ENCODE measurements at places on chromosomes 12 and 14. TPM values are rescaled to one million over a fixed set of nuclear protein-coding genes. Genes with fewer than 3 reads are reported as not detected.

DNA sequence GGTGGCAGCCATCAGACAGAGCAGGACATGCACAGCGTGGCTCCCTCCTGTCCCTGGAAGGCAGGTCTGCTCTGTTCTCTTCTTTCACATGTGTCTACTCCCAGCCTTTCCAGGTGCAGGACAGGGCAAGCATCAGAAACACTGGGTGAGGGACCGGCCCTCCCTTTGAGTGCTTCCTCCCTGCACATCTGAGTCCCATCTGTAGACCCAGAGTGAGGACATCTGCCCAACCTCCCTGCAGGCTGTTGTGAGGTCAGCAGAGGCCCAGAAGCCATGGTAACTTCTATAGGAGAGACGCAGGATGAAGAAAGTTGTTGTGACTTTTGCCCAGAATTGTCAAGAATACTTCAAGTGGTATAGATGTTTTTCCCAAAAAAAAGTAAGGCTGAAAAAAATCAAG, 282.7 kb downstream of the CACNA1C start:
- peak overlapping the region; percentile 88 for H3K27ac ChIP-seq
- peaks cover 62% of the 10 kb centered on the region for H3K4me1 ChIP-seq

- peaks cover 82% of the 10 kb centered on the region for H3K36me3 ChIP-seq
These were observed 35.6 kb downstream of the A2M start for GRCh38 chr12:9079883-9080675.

DNA sequence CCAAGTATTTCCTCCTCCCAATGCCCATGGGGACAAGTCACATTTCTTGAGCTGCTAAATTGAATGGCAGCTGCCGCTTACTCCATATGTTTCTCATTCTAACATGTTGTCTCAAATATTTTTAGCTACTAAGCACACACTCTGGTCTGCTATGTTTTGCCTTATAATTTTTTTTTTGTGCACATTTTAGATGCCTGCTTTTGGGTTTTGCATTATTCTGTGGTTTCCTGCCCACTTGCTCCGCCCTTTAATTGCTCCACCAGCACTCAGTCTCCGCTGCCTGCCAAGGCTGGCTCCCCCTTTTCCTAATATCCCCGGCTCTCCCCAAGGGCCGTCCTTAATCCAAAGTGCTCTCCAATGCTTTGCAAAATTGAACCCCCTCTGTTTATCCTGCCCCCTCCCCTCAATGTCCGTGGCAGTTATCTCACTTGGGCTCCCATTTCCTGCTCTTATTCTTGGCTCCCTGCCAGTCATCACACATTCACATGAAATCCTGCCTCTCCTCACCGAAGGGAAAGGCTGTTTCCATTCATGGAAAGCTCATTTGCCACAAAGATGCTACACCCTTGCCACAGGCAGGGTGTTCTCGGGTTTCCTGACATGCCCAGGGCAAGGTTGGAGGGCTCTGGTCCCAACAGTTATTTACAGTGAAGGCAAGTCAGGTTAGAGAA, 79.4 kb downstream of the C12orf75 start:
- H3K27ac ChIP-seq = no peak overlapping the region
- no peak overlapping the region for H3K4me3 ChIP-seq

DNA sequence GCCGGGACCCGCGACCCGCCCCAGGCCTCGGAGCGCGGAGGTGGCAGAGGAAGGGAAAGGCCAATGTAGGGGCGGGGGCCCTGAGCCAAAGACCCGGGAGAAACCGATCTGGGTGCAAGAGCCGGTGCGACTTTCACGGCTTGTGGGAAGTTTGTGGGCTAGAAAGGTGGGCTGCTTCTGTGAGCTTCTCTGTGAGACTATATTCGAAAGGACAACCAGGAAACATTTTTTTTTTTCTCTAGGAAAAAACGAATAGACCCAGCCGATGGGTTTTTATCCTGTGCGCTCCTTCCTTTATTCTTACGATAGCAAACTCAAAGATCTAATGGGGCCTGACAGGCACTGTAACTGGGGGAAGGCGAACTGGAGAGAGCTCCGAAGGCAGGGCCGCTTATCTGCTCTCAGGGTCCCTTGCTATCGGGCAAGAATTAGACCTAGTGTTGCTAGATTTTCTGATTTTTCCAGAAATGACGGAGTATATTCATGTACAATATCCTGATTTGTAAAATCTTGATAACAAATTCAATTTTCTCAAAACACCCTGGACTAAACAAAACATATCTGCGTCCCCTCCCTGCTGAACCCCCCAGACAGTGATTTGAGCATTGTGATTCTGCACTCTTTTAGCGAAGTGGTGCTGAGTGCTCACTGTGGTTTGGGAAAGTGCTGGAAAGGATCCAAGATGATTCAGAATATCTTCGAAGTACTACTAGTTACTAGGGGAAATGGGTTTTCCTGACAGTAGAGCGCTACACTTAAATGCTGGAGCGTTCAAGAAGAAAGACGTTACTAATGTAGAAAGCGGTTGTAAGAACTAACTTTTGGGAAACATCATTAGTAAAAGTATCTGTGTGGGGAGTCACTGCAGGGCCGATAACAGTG, 563 bp upstream of the STXBP6 start:
- H3K4me3 ChIP-seq = peak overlapping the region; percentile 87
- peak overlapping the region; percentile 83 for H3K27ac ChIP-seq
- peaks cover 45% of the 10 kb centered on the region for H3K4me1 ChIP-seq
- DNase-seq = no peak
- H3K36me3 ChIP-seq = no peaks in the 10 kb centered on the region

DNA sequence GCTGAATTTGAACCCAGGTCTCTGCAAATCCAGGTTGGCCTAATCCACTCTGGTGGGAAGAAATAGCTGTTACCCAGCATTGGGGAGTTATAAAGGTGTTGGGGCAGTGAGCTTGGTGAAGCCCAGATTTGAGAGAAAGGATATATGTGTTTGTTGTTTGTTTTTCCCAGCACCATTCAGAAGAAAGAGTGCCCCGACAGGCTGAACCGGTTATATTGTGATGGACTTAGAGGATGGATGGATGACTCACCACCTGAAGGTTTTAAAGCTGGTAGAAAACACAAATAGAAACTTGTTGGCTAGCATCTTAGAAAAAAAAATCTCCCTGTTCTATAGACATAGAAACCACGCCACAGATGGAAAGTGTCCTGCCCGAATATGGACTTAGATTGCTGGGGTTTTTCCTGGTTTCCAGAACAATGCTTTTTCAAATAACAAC, 404.6 kb downstream of the MED13L start:
- no peak overlapping the region for H3K27ac ChIP-seq
- H3K36me3 ChIP-seq = no peaks in the 10 kb centered on the region
- no peak for DNase-seq
- H3K27me3 ChIP-seq = no peaks in the 10 kb centered on the region
- no peak overlapping the region for H3K4me3 ChIP-seq
- no peaks in the 10 kb centered on the region for H3K4me1 ChIP-seq

The BEGAIN gene
- total RNA-seq = 7.1 TPM

The LRTM2 gene
- not detected for total RNA-seq

The LARP4 gene
- total RNA-seq = 41.1 TPM

- H3K4me3 ChIP-seq = no peak overlapping the region
- H3K4me1 ChIP-seq = peaks cover 23% of the 10 kb centered on the region
- peak; percentile 75 for DNase-seq
- no peaks in the 10 kb centered on the region for H3K27me3 ChIP-seq
- H3K27ac ChIP-seq = peak overlapping the region; percentile 50
- no peaks in the 10 kb centered on the region for H3K36me3 ChIP-seq
These were observed 108.8 kb downstream of the VEZT start for GRCh38 chr12:95326445-95326844.

DNA sequence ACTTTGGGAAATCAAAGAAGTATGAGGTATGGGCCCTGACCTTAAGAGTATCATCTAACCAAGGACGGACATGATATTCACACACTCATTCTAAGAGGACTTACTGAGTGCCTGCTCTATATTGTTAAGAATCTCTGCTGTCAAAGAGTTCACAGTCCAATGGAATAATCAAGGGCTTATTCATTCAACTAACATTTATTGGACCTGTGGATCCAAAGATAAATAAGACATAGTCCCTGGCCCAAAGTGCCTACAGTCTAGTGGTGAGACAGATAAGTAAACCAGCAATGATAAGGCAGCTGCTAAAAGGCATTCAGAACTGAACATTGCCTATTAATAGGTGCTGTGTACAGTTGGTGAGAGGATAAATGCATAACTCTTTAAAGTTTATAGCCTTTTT, 11.0 kb downstream of the WDR20 start:
- peaks cover 30% of the 10 kb centered on the region for H3K4me1 ChIP-seq
- no peak overlapping the region for H3K27ac ChIP-seq
- H3K4me3 ChIP-seq = no peak overlapping the region
- H3K36me3 ChIP-seq = no peaks in the 10 kb centered on the region
- no peaks in the 10 kb centered on the region for H3K27me3 ChIP-seq

The OR6C1 gene
- total RNA-seq = not detected

- no peak overlapping the region for H3K4me3 ChIP-seq
- peaks cover 21% of the 10 kb centered on the region for H3K4me1 ChIP-seq
- H3K36me3 ChIP-seq = peaks cover 7% of the 10 kb centered on the region
- no peak for DNase-seq
These were observed 59.8 kb downstream of the MARK3 start for GRCh38 chr14:103444837-103445524.

The TAS2R50 gene
- 4.2 TPM for total RNA-seq

DNA sequence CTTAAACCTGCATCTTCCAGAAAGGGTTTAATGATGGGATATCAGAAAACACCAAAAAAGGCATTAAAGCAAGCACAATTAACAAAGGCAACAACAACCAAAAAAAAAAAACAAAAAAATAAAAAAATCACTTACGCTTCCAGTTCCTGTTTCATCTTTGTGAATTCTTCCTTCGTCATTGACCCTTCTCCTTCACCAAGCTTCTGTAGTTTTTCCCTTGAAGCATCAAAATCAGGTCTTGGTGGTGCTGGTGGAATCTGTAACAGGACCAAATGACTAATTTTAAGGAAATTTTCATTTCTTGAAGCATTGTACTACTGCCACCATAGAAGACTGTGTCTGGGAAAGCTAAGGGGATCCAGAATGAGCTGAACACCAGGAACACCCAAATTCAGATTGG, 24.5 kb downstream of the SNX6 start:
- H3K4me3 ChIP-seq = no peak overlapping the region
- H3K27ac ChIP-seq = no peak overlapping the region
- DNase-seq = no peak
- H3K36me3 ChIP-seq = peaks cover 84% of the 10 kb centered on the region
- H3K4me1 ChIP-seq = no peaks in the 10 kb centered on the region
- H3K27me3 ChIP-seq = no peaks in the 10 kb centered on the region

The PRR4 gene
- total RNA-seq = not detected

GRCh38 chr14:34538871-34539406, 562 bp downstream of the EAPP start:
- H3K4me3 ChIP-seq = peak overlapping the region; percentile 71
- peaks cover 34% of the 10 kb centered on the region for H3K4me1 ChIP-seq
- DNase-seq = no peak
- peak overlapping the region; percentile 93 for H3K27ac ChIP-seq
- peaks cover 22% of the 10 kb centered on the region for H3K36me3 ChIP-seq
- H3K27me3 ChIP-seq = no peaks in the 10 kb centered on the region

DNA sequence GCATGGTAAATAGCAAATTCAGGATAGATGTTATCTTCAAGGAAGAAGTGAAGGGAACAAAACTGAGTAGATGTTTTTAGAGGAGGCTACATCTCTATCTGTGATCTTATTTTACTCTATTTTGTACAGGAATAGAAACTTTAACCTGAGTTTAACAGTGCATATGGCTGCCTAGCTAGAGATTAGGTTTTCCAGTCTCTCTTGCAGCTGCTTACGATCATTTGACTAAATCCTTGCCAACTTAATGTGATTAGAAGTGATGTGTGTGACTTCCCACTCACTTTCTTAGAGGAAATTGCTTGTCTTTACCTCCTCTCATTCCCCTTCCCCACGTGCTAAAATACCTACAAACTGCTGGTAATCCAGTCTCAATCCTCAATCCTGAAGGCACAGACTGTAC, 26.5 kb upstream of the SLC15A5 start:
- no peak overlapping the region for H3K4me3 ChIP-seq
- no peaks in the 10 kb centered on the region for H3K36me3 ChIP-seq
- DNase-seq = no peak
- no peaks in the 10 kb centered on the region for H3K4me1 ChIP-seq
- H3K27ac ChIP-seq = no peak overlapping the region
- no peaks in the 10 kb centered on the region for H3K27me3 ChIP-seq

- DNase-seq = no peak
- no peak overlapping the region for H3K27ac ChIP-seq
- no peak overlapping the region for H3K4me3 ChIP-seq
- H3K4me1 ChIP-seq = no peaks in the 10 kb centered on the region
- H3K36me3 ChIP-seq = no peaks in the 10 kb centered on the region
- H3K27me3 ChIP-seq = no peaks in the 10 kb centered on the region
These were observed 357.3 kb upstream of the MIS18BP1 start for GRCh38 chr14:45610318-45610717.
